ENCODE measurements at places on chromosomes 7 and 10.

DNA sequence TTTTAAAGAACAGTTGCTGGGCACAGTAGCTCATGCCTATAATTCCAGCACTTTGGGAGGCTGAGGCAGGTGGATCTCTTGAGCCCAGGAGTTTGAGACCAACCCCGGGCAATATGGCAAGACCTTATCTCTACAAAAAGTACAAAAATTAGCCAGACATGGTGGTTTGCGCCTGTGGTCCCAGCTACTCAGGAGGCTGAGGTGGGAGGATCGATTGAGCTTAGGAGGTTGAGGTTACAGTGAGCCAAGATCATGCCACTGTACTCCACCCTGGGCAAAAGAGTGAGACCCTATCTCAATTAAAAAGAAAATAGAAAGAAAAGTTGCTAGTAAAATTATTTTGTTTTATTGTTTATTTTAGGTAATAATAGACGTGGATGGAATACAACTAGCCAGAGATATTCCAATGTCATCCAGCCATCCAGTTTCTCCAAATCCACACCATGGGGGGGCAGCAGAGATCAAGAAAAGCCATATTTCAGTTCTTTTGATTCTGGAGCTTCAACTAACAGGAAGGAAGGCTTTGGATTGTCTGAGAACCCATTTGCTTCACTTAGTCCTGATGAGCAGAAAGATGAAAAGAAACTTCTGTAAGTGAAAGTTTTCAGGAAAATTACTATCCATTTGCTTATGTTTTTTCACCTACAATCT lies 3.0 kb downstream of the NUP42 start:
- H3K36me3 ChIP-seq: peaks cover 54% of the 10 kb centered on the region
- DNase-seq: peak; percentile 68
- no peaks in the 10 kb centered on the region for H3K4me1 ChIP-seq
- no peak overlapping the region for H3K27ac ChIP-seq
- no peaks in the 10 kb centered on the region for H3K27me3 ChIP-seq
- H3K4me3 ChIP-seq: no peak overlapping the region

DNA sequence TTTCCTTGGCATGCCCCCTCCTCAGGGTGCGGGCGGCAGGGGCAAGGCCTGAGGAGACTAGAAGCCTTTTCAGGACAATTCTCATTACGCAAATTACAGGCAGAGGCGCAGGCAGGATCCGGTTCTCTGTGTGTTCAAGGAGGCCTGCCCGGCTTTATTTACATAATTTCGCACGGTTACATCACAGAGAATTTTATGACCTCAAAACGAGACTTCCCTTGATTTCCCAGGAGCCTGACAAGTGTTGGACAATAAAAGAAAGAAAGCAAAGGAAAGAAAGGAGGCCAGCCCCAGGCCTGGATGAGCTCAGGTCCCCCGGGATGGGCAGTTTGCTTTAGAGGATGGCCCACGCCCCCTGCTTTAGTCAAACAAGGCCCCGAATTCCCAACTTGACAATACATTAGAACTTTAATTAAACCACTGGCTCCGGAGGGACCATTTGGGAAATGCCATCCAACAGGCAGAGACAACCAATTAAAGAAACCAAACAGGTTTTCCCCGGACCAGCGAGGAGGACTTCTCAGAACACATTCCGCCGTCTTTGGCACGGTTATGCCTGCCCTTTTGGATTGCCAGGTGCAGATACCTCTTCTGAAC lies 2.9 kb downstream of the MNX1 start:
- no peak overlapping the region for H3K4me3 ChIP-seq
- H3K36me3 ChIP-seq: no peaks in the 10 kb centered on the region
- H3K27ac ChIP-seq: no peak overlapping the region
- H3K27me3 ChIP-seq: peaks cover 20% of the 10 kb centered on the region
- no peak for DNase-seq
- H3K4me1 ChIP-seq: peaks cover 3% of the 10 kb centered on the region

DNA sequence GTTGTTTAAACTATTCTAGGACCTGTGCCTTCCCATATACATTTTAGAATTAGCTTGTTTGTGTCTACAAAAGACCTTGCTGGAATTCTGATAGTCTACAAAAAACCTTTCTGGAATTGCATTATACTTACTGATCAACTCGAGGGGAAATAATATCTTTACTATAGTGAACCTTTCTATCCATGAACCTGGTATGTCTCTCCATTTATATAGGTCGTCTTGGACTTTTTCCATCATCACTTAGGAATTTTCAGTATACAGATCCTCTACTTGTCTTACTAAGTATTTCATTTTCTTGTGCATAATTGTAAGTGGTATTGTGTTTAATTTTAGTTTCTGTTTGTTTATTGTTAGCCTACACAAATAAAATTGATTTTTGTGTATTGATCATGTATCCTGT lies 101.1 kb downstream of the WDFY4 start:
- DNase-seq: no peak
- no peaks in the 10 kb centered on the region for H3K4me1 ChIP-seq
- H3K4me3 ChIP-seq: no peak overlapping the region
- H3K27ac ChIP-seq: no peak overlapping the region
- H3K27me3 ChIP-seq: no peaks in the 10 kb centered on the region

DNA sequence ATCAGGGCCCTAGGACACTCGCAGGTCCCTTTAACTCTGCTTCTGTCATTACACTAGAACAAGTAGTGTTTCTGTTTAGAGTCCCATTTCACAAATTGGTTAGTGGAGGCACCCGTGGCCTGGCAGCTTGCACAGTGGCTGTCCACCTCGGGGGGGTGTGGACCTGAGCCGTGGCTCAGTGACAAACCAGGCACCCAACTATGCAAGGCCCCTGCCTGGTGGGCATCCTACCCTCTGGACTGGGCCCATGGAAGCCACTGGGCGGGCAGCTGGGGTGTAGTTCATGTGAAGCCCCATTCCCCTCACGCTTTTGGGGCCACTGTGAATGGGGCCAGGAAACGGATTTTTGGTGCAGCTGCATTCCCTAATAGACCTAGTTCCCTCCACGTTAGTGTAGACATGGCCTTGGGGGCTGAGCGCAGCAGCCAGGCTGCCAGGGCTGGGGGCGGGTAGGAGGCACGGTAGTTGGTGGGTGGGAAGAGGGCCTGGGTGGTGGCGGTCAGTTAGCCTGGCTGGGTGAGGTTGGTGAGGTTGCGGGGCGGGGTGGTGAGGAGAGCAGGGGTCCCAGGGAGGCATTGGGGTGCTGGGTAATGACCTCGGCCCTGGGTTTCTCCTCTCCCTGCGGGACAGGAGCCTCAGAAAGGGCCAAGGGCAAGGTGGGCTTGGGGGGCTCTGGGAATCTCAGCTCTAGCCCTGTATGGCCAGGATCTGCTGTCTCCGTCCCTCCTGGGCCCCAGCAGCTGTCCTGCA lies 18.7 kb downstream of the ZNF316 start:
- DNase-seq: no peak
- H3K4me1 ChIP-seq: no peaks in the 10 kb centered on the region
- no peak overlapping the region for H3K4me3 ChIP-seq
- H3K36me3 ChIP-seq: peaks cover 34% of the 10 kb centered on the region

DNA sequence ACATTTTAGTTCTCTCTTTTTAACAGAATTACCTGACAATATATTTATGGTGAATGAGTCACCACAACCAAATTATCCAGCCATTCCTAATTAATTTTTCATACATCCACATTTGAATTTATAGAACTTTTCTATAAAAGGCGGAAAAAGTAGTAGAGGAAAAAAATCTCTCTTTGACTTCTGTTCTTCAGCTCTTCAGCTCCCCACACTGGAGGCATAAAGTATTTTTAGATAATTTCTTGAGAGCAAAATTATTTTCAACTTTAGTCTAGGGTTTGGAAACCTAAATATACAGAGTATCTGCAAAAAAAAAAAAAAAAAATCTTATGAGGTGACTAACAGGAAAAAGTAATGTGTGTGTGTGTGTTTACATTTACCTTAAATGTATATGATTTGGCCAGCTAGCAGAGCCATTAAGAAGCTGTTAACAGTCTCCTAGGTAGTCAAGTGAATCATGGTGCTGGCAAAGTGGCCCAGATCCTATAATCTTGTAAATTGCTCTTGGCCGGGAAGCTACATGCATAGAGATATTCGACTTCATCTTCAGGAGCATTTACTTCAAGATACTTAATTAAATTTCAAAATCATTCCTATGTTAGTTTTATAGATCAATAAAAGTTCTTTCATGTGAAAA lies 383.1 kb upstream of the STEAP1 start:
- H3K4me1 ChIP-seq: no peaks in the 10 kb centered on the region
- no peak overlapping the region for H3K27ac ChIP-seq
- H3K4me3 ChIP-seq: no peak overlapping the region

Measured in SJCRH30 (cell line).